ENCODE measurements at places on chromosomes 2 and 18.

DNA sequence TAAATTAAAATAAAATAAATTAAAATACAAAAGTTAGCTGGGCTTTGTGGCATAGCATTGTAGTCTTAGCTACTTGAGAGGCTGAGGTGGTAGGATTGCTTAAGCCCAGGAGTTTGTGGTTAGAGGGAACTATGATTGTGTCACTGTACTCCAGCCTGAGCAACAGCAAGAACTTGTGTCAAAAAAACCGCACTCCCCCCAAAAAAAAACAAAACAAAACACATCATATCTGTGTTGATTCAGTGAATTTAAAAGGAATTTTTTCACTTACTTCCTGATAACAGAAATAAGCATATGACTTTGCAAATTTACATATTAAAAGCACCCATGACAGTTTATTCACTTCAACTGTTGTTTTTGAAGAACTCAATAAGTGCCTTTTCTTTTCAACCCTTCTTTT is 68.1 kb upstream of the PELI1 start:
- no peak for DNase-seq

DNA sequence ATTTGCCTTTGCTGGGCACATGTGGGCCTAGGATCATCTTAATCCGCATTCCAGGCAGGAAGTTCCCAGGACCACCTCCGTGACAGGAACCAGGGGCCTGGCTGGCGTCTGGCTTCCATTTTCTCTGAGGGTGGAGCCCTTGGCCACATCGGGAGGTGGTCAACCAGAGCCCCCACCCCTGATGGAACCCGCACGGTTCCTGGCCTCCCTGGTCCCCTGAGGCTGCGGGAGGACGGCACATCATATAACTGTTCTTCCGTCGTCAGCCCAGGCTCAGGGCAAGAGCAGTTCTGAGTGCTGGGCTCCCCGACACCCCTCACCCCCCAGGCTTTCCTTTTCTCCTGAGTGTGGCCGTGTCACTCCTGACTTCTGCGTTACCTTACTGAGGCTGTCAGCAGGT is 13.5 kb downstream of the ESPNL start:
- no peak for DNase-seq

- no peak for DNase-seq
Measured at GRCh38 chr2:126769118-126769517, 113.2 kb downstream of the GYPC start.

- no peak for DNase-seq
Measured at GRCh38 chr2:74439373-74439772, 2.4 kb downstream of the RTKN start.

- no peak for DNase-seq
Measured at GRCh38 chr2:65727381-65727780, 295.0 kb upstream of the SPRED2 start.

DNA sequence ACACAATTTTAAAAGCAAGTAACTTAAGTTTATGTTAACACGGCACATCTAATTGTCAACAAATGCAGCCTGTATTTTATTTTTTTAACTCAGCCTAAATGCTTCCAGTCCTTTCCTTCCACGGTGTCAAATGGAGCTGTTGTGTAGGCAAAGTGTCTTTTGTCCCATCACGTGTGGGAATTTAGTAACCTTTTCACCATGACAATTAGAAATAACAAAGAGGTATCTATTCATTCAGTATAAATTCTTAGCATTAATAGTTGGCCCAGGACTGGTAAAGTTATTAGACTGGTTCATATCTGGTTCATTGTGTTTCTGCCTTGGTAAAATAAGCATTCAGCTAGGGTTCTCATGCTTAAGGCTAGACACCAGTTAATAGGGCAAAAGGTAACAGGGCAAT is 47.9 kb downstream of the FRZB start:
- no peak for DNase-seq

Data from hypothalamus (tissue), 51 donors.